ENCODE measurements at places on chromosomes 2 and 18. TPM values are rescaled to one million over a fixed set of nuclear protein-coding genes. Genes with fewer than 3 reads are reported as not detected.

- DNase-seq = no peak
Observed at GRCh38 chr2:100285691-100286090, 36.6 kb downstream of the LONRF2 start.

GRCh38 chr2:18232731-18233438, 327.6 kb downstream of the RDH14 start:
- no peak for DNase-seq

DNA sequence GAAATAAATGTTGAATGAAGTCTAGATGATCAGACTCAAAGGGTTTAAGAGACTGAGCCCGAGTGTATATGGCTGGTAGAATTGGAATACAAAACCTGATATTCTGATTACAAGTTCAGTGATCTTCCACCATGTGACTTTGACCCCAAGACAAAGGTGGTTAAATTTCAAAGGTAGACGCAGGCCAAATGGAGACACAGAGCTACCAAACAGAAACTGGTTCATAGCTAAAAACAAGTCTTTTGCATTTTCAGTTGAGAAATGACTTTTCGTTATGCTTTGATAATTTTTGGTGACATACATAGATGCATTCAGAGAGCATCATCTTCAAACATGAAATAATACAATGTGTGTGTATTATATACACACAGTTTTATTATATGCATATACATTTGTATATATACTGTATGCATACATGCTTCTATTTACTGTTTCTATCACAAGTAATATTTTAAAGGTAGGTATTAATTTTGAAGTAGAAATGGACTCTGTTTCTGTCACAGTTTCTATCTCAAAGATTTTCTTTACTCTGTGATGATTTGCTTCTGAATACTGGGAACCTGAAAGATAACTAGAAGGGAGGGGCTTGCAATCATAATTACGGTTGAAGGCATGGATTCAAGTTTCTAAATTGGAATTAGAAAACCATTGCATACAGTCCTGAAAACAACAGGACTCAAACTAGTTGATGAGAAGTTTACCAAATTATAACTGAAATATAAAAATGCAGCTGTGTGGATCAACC, 142.3 kb downstream of the ABCA12 start:
- no peak for DNase-seq

GRCh38 chr18:43662657-43663056, 385.4 kb upstream of the SYT4 start:
- no peak for DNase-seq

Gene CYTIP
- 1.2 TPM for polyA plus RNA-seq

DNA sequence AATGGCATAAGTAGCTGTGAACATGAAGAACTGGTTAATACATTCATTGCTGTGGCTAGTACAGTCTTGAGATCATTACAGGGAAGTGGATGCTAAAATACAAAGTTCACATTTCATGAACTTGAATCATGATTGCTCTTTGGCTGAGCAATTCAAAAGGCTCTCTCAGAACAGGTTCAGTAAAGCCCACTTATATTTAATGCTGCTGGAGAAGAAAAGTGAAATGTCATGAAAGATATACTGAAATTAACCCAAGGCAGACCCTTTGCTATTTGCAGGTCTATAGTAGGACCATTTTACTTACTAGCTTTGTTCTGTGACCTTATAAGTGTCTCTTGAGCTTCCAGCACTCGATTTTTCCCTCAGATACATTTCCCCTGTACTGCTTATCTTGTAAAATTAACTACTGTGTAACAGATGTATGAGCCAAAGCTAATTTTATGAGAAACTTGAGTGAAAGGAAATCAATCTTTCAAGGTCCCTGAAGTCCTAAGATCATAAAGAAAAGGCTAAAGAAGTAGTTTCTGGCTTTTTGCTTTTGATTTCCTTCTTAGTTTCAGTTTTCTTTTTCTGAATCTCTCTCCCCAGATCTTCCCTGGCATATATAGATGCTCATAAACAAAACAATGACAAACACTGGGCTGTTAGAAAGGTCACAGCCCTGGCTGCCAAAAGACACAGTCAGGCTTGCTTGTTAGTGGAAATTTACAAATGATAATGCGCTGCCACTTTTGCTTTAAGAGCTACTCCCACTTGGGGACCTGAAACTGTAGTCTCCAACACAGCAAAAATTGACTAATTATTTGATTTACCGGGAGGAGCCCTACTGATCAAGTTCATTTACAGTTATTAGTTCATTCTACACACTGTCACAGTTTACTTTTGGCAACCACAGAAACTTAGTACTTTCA, 132.7 kb upstream of the XPO1 start:
- peak; percentile 15 for DNase-seq

GRCh38 chr2:203960811-203961210, 24.2 kb downstream of the ICOS start:
- no peak for DNase-seq

DNA sequence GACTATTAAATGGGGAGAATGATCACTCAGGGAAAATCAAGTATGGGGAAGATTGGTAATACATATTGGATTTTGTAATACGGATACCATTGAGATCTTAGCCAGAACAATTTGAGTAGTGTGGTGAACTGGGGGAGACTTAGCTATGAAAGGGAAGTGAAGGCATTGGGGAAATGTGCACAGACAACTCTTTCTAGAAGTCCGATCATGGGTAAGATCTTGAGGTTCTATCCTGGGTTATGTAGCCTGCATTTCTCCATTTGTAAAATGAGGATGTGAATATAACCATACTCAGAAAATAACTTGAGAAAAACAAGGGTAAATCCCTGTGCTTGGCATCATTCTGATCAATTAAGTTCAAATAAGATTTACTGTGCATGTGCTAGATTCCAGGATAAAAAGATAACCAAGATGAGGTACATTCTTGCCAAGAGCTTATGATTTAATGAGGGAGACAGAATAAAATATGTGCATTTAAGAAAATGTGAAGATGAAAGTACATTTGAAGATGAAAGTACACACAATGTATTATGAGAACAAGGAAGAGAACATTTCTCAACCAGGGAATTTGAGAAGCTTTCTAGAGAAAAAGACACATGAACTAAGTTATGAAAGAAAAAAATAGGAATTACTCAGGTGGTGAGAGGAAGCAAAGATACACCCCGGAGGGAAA, 49.5 kb downstream of the SLC40A1 start:
- DNase-seq = no peak

Gene CROCC2
- polyA plus RNA-seq = 3.4 TPM

DNA sequence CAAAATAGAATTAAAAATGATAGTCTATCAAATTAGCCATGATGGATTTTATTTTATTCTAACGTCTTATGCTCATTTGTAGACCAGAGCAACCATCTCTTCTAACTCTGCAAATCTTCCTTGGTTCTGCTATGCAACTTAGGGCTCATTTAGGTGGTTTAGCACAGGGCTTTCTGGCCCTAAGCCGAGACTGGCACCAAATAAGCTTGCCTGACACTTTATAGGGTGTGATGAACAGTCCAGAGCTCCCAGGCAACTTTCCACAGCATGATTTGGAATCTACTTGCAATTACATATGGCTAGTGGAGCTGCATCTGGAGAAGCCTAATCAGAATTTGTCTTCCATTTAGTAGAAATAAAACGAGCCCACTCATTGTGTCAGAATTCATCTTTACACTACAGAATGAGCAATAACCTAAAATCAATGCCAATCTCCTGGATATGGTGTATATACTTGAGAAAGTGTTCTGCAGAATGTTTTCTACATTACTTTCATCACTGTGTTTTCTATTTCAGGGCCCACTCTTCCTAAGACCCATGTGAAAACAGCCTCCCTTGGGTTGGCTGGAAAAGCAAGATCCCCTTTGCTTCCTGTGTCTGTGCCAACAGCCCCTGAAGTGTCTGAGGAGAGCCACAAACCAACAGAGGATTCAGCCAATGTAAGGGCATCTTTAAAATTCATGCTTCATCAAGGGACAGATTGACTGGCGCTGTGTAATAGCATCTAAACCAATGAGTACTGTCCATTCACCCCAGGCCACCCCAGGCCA, 698.2 kb downstream of the MBD2 start:
- DNase-seq = no peak

DNA sequence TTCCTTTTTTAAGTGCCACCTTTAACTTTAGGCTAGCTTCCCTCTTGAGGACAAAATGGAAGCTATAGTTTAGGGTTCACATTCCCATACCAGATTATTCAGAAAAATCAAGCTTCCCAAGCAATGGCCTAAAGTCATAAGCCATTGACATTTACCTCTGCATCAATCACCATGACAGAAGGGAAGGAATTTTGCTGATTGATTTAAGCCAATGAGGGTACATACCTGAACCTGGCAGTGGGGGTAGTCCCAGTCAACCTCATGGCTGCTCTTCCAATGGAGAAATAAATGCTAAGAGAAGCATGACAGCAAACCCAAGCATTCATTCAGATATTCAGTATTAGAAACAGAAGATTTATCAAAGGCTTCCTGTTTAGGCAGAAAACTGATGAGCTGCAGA, 128.4 kb upstream of the CREB1 start:
- no peak for DNase-seq

DNA sequence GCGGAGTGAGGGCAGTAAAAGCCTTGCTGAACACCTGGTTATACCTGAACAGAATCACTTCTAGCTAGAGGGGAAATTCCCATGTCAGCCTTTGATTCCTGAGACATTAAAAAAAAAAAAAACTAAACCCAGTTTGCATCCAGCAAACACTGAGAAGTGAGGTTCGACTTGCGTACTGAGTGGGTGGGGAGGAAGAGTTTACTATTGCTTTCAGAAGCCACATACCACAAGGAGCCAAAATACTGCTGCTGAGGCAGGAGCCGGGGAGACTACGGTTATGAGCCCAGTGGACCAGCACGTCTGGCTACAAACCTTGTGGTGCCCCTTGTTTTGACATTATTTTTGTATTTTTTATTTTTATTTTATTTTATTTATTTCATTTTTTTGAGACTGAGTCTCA, 2.7 kb downstream of the COLEC11 start:
- DNase-seq = no peak

DNA sequence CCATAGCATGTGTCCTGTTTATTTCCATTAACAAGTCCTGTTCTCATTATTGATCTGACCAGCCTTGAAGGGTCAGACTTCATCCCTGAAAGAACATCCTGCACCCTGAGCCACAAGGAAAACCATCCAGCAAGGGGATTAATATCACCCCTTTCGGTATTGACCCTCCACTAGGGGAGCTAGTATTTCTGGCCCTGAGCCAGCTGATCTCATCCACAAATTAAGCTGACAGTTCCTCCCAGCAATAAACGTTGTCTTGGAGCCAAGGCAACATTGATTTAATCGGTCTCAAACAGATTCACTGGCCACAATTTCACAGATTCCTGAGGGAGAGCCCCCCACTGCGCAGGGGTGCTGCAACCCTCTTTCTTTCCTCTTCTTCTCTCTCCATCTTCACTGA, 353.1 kb upstream of the FANCL start:
- DNase-seq = no peak

DNA sequence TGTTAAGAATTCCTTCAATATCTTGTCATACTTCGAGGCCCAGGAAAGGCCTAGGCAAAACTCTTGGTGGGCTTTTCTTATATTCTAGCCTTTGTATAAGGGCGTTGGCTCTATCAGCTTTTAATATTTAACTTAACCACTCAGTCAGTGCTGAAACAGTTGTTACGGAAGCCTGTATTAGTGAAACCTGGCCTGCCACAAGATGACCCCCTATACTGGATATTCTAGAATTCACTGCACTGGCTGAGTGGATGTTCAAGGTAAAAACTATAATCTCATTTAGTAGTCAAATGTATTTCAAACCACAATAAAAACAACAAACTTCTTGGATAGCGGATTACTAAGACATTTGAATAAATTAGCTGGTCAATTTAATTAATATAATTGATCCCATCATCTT, 91.7 kb upstream of the HNMT start:
- DNase-seq = no peak

DNA sequence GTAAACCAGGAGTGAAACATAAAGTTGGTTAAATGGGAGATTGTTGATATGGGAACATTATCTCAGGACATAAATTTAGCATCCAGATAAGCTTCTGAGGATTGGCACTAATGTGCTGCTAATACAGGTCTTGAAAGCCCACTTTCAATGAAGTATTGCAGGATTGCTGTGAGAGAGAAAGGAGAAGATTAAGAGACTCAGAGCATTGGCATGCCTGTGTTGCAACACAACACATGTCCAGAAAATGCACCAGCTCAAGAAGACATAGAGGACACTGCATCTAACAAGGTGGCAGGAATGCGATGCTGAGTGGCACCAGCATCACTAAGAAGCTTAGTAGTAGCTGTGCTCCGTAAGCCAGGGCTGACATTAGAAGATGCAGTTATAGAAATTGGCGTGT, 728.9 kb downstream of the SUCLG1 start:
- no peak for DNase-seq

- no peak for DNase-seq
Observed at GRCh38 chr2:3148716-3149115, 228.9 kb downstream of the EIPR1 start.

- DNase-seq = no peak
Observed at GRCh38 chr18:55227771-55228170, 268.5 kb upstream of the CCDC68 start.

DNA sequence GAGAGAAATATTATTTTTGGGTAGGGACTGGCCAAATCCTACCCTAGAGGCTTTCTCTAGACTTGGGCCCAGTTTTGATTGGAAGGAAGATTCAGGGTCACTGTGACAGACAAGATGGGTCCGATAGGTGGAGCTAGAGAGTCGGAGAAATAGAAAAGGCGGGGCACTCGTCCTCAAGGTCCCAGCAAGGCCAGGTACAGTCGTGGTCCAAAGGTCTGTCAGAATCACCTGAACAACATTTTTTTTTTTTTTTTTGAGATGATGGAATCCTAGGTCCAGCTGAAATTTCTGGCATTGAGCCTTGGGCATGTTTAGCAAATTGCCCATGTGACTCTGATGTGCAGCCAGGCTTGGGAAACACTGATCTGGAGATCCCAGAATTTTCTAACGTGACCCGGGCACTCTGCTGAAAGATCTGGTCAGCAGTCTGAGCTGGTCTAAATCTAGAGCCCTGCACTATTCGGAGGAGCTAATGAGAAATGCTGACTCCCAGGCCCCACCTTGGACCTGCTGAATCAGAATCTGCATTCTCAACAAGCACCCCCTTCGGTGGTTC, 23.0 kb upstream of the NTSR2 start:
- DNase-seq = no peak

DNA sequence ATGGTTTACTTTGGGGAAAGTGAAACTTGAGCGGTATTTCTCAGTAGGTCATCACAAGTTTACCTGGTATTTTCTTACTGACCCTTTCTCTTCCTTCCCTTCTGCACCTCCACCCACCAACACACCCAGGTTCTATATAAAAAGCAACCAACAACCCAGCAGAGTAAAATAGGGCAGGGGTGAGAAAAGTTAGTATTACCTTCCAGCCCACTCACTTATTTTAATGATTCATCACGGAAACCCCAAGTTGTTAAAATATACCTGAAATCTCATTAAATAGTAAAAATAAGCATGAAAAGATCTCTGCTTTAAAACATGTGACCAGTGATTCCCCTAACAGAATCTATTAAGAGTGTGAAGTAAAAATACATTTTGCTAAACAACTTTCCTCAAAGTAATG, 306.1 kb downstream of the ZEB2 start:
- no peak for DNase-seq

- no peak for DNase-seq
Observed at GRCh38 chr2:241891988-241892298, 22.4 kb downstream of the RTP5 start.
